Activated naive CD4-positive, alpha-beta T cell treated with anti-CD3 and anti-CD28 coated beads, Interleukin-2, amount 10 ng/mL, durations not matched to agents 7 days and 5 days (primary cell): ENCODE measurements at places on chromosomes 16 and 17.

GRCh38 chr17:45834471-45835396 is 9.9 kb upstream of the SPPL2C start:
- DNase-seq, result no peak

DNA sequence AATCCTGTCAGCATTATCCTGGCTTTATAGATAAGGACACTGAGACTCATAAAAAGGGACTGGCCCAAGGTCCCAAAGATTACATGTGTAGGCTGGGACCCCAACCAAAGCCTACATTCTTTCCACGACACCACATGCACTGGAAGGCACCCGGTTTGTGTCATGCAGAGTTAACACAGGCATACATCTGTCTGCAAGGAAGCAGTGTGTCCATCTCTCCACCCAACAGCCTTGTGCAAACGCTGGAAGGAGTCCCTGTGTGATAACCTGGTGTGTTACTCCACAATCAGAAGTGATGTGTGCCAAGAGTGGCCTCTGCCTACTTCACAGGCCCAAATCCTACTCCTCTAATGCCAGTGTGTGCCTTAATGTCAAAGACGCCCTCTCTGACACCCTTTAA is 139.8 kb downstream of the PARN start:
- DNase-seq, result no peak

DNA sequence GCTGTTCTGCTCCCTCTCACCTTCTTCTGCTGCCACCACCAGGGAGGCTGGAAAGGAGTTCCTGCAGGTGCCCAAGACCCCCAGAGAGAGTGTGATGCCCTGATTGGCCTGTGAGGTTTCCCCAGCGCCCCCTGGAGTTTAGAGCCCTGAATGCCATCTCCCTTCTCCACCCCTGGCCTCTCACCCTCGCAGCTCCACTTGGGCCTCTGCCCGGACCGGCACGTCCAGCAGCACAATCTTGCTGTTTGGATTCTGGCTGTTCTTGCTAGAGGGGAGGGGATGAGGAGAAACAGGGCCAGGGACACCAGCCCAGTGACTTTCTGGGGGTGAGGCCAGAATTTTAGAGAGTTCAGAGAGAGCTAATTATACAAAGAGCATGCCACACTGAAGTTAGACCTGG is 12.5 kb upstream of the FAM171A2 start:
- DNase-seq, result peak; percentile 43

DNA sequence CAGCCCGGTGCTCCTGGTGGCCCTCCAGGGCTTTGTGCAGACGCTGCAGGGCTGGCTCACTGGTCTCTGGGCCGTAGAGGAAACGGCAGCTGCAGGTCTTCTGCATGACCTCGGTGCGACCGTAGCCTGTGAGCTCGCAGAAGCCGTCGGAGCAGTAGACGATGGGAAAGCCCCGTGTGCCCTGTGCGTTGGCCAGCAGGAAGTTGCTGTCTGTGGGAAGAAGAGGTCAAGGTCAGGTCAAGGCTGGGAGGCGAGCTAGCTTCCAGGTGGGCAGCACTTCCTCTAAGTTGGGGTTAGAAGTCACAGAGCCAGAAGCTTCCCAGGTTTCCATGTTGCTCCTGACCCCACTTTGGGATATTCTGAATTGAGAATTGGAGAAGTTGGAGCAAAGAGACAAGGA is 2.1 kb downstream of the KCNH4 start:
- DNase-seq, result no peak

DNA sequence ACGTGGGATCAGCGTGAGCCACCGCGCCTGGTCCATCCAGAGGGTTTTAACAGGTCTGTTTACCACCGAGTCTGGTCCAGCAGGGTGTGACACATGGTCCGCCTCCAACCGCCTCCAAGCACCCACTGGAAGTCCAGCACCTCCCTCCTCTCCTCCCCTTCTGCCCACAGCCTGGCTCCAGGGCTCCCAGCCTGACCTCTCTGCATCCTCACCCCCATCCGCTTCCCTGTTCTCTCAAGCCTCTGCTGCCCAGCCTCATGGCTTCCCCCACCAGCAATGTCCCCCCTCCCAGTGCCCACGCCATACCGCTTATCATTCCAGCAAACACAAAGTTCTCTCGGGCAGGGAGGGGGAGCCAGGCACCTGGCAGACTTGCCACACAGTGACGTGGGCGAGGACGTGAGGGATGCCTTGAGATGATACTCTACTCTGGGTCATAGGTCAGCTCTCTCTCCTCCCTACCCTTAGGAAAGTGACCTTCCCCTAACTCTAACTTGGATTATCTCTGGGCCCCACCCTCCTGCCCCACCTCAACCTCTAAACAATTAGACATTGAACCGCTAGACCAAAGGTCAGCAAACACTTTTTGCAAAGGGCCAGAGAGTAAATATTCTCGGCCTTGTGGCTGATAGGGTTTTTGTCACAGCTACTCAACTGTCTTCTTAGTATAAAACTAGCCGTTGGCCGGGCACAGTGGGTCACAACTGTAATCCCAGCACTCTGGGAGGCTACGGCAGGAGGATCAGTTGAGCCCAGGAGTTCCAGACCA is 23.1 kb downstream of the CDC42EP4 start:
- DNase-seq, result no peak

DNA sequence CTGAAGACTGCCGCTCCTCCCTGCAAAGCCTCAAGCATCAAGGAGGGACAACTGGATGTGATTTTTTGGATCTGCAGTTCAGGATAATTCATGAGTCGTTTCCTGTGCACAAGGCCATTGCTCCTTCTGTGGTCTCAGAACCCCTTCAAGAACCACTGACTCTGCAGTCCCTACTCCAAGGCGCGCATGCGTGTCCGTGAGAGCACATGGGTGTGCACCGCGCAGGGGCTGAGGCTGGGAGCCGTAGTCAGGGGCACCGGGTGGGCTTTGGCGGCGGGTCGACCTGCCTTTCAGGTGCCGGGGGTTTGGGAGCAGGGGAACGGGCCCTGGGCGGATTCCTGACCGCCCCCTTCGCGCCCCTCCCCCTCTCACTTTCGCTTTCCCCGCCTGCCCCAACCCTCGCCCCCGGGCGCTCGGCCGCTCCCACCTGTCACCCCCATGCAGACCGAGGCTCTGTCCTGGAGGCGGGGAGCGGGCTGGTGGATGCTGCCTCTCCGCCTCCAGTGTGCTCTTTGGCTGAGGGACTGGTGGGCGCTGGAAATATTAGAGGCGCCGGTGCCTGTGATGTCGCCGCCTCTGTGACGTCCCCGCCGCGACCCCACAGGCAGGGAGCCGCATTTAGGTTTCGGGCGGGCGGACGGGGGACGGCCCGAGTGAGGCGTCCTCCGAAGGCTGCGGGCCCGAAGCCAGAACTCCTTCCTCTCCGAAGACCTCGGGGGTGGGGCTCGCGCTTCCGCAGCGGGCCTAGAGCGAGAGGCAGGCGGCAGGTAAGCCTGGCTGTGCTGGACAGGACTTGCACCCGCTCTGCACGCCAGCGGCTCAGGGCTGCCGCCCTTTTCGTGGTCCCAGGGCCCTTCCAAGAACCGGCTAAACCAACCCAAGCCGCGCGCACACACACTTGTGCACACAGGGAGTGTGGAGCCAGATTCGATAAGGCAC is at the start of gene SPATA32:
TSS of gene SPATA32 (minus strand) at position 518 of the 939 bp plus-strand sequence. CDS start at position 440, 78 bp downstream.
- DNase-seq, result peak; percentile 80

- DNase-seq, result no peak
Measured at GRCh38 chr17:7097940-7098339, 16.7 kb downstream of the ASGR2 start.

GRCh38 chr17:77849239-77849638 is 109.3 kb upstream of the TNRC6C start:
- DNase-seq, result no peak

- DNase-seq, result no peak
Measured at GRCh38 chr17:77242118-77242851, 101.5 kb downstream of the SEC14L1 start.

DNA sequence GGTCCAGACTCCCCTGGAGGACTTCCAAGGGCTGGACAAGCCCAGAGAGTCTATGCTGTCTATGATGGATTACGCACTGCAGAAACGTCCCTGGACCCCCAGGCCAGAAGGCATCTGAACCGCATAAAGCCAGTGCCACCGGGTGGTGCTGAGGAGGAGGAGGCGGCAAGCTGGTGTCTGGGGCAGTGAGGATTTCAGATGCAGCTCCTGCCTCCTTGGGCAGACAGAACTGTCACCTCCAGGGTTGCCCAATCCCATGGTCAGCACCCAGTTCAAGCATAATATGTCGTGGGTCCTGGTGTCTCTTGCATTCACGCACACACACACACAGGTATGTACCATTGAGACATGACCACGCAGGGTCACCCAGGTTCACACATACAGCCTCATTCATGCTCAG is 25.6 kb downstream of the RAP1GAP2 start:
- no peak for DNase-seq

DNA sequence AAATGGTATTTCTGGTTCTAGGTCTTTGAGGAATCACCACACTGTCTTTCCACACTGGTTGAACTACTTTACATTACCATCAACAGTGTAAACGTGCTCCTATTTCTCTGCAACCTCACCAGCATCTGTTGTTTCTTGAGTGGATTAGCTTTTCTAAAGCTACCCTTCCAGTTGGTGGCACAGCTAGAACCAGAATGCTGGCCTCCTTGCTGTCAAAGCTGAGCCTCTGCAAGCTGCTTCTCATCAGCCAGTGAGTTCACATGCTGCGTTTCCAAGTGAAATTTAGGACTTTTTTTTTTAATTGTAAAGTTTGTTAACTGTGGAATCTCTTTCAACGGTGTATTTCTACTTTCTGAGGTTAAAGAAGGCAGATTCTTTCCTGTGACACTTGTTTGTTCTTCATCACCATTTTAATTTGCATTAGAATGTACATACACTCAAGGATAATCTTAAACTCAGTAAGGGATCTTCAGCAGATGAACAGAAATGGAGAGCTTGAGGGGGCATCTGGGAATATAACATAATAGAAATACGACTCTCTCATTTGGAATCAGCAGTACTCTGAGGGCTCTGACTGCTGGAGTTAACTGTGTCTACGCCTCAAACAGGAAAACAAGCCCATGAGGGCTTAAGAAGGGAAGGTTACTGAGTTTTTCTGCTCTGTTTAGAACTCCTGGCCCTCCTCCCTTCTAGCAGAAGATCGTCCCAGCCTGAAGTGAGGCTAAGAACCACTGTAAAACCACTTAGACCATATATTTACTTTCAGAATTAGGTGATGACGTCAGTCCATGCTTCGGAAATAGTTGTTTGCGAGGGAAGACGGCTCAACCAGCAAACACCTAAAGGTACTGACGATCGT is 148.4 kb upstream of the FAM20A start:
- no peak for DNase-seq

DNA sequence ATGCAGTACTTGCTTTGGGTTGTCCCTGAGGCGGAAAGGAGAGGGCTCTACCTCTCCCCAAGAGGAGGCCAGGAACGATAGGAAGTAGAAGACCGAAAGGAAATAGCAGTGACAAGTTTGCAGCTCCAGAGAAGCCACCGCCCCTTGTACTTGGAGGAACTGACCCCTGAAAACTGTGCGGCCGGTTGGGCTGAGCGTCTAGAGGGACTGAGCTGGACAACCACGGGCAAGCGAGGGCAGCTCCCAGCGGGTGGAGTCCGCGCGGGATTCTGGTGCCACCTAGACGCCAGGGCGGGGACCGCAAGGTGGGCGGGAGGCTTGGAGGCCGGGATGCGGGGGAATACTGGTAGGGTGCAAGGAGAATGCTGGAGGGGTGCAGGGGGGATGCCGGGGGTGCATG is 1.3 kb upstream of the SLC6A4 start:
- peak; percentile 30 for DNase-seq

DNA sequence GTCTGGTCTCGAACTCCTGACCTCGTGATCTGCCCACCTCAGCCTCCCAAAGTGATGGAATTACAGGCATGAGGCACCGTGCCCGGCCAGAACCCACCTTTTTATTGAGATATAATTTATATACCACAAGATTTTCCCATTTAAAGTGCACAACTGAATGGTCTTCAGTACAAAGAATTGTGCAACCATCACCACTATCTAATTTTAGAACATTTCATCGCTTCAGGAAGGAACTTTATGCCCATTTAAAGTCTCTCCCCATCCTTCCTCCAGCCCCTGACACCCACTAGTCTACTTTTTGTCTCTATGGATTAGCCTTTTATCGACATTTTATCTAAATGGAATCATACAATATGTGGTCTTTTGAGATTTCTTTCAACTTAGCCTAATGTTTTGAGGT is 25.4 kb upstream of the HELZ start:
- DNase-seq, result no peak

DNA sequence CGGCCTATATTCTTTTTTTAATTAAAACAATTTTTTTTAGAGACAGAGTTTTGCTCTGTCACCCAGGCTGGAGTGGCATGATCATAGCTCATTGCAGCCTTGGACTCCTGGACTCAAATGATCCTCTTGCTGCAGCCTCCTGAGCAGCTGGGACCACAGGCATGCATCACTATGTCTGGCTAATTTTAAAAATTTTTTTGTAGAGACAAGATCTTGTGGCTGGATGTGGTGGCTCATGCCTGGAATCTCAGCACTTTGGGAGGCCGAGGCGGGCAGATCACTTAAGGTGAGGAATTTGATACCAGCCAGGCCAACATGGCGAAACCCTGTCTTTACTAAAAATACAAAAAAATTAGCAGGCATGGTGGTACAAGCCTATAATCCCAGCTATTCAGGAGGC is 54.8 kb upstream of the MSI2 start:
- no peak for DNase-seq

- DNase-seq, result peak; percentile 66
Measured at GRCh38 chr17:15999974-16000827, 577 bp downstream of the TTC19 start.

DNA sequence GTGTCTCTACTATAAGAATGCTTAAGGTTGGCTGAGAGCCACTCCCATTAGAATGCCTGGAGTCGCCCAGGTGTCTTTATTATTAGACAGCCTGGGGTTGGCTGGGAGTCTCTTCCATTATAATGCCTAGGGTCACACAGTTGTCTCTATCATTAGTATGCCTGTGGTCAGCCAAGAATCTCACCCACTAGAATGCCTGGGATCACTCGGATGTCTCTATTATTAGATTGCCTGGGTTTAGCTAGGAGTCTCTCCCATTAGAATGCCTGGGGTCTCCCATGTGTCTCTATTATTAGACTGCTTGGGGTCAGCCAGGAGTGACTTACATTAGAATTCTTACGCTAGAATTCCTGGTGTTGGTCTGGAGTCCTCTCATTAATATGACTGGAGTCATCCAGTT is 2255.3 kb downstream of the TP53TG3F start:
- no peak for DNase-seq

DNA sequence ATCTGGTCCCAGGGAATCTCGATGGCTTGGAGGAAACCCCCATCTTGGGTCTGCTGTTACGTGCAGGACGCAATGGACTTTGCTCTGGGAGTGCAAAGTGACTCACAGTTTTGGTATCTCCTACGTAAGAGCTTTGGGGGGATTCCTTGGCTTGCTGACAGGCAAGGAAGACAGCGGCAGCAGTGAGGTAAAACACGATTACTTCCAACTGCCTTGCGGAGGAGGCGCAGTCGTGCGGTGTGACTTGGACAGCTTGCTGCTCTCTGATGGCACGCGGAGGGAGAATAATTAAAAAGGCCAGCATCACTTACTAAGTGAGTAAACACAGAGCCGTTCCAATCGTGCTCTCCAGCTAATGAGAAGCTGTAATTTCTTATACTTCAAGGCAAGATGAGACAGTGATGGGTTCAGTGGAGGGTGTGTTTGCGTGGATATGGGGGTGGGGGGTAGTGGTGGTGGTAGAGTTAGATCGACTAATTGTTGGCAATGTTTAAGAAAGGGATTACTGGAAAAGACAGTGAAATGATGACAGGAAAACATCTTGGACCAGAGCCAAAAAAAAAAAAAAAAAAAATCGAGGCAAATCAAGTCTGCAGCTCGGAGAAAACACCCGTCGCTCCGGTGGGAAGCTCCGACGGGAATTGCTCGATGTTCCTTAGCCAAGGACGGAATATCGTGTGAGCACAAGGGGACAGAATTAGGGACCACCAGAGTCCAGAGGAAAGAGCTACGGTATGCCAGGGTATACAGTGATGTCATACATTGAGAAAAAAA is 184.8 kb upstream of the ZFHX3 start:
- no peak for DNase-seq

GRCh38 chr16:64250866-64251265 is 871.0 kb downstream of the CDH11 start:
- no peak for DNase-seq
